Right renal cortex interstitium (tissue), 3 donors: ENCODE measurements at places on chromosomes 3 and 15. TPM values are rescaled to one million over a fixed set of nuclear protein-coding genes. Genes with fewer than 3 reads are reported as not detected.

The TMEM40 gene
- polyA plus RNA-seq, result 1.1 TPM

The CCDC174 gene
- polyA plus RNA-seq, result 34.9 TPM

The VGLL3 gene
- 4.6 TPM for polyA plus RNA-seq

The FBXO40 gene
- polyA plus RNA-seq, result 0.07 TPM

The UBAP1L gene
- polyA plus RNA-seq, result 2.6 TPM

The THAP10 gene
- polyA plus RNA-seq, result 9.6 TPM
